ENCODE measurements at places on chromosomes 13 and 19. TPM values are rescaled to one million over a fixed set of nuclear protein-coding genes. Genes with fewer than 3 reads are reported as not detected.

ZNF324 gene
- total RNA-seq = 35.2 TPM

ATP7B gene
- total RNA-seq = 2.3 TPM

TPP2 gene
- 124 TPM for total RNA-seq

PLK5 gene
- total RNA-seq = not detected

INAFM1 gene
- total RNA-seq = 9.9 TPM

CTU1 gene
- 4.1 TPM for total RNA-seq

TIMM29 gene
- 17.1 TPM for total RNA-seq

TNNI3 gene
- total RNA-seq = not detected

S1PR4 gene
- total RNA-seq = 97.0 TPM

MAP2K2 gene
- 94.6 TPM for total RNA-seq

SHANK1 gene
- not detected for total RNA-seq

ZNF345 gene
- 8.2 TPM for total RNA-seq

REEP6 gene
- total RNA-seq = 2.3 TPM

DNA sequence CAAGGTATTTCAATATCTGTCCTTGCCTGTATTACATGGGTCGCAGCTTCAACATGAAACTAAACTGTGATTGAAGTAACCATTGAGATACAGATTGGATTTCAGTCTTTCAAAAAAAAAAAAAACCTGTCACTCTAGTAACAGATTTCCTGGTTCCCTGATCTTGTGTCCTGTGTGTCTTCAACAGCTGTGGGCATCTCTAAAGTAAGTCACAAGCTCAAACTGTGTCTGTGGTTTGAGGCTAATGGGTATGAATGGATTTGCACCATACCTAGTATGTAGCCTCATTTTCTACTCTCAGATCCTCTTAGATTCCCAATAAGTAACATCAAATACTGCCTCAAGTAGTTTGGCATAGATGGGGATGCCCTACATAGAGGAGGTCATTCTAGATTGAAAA lies 300.1 kb downstream of the COG6 start:
- DNase-seq = no peak

DNA sequence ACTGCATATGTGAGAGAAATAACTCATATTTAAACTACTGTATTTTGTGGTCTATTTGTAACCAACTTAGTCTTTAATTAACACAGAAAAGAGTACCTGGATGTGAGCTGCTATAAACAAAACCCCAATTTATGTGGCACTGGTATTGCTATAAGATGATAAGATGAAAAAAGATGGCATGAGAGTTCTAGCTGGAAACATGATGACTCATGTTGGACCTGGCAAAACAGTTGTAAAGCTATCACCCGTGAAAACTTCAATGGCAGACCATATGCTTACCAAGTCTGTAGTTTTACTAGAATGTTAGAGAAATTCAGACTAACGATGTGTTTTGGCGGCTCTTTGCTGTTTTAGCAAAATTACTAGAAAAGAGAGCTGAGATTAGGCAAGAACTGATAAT lies 69.6 kb upstream of the PCDH9 start:
- no peak for DNase-seq

DNA sequence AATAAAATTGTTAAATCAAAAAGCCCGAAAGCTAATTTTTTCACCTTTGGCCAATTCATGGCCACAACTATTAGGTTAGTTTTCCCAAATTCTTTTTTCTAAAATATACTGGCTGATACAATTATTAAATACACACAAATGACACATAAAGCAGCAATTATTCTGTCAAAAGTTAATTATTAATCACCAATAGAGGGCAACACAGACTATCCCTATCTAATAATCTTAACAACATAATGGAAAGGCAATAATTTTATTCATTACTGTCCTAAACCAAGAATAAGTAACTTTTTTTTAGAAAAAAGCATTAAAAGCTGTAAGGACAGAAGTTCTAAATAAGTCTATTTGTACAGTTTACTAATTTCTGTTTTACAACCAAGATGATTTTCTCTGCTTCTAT lies 51.7 kb downstream of the KATNAL1 start:
- no peak for DNase-seq

- no peak for DNase-seq
Observed at GRCh38 chr13:97068151-97068550, 73.9 kb upstream of the OXGR1 start.

DNA sequence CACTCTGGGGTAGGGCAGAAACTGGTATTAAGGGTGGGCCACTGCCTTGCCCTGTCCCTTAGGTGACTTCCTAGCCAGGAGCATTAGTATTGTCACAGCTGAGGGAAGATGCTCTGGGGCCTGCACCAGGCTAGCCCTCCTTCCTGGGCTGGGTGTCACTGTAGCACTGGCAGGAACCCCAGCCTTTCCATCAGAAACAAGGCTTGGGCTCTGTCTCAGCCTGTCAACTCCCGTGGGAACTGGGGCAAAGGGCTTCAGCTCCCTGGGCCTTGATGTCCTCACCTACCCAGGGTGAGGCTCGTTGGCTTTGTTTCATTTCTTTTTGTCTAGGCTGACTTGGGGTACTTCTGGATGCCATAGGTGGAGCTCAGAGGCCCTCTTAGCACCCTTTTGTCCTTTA lies 18.0 kb downstream of the PAF1 start:
- no peak for DNase-seq

DNA sequence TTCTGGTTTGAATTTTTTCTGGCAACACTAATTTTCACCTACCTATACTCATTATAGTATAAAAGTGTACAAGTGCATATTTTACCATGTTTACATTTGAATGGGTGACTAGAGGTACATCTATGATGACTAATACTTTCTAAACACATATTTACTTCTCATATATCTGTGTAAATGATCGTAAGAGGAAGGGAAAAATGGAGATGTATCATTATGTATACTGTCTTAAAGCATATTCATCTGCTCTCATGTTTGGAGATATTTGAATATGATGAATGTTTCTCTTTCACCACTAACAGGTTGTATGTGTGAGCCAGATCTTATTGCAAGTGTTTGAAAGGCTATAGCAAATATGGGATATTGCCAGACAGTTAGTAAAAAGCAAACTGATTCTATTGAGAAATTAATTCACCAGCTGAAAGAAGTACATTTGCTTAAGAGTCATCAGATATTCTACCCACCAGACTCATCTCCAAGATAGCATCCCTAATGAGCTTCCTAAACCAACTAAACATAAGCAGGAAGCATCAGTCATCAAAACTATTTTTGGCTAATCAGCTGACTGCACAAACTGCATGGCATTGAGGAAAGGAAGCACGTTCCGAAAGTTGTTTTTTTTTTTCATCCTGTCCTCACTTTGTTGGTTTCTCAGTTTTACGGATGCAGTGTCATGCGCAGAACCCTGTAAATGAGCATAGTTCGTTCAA lies 738.2 kb downstream of the GPC5 start:
- no peak for DNase-seq

DNA sequence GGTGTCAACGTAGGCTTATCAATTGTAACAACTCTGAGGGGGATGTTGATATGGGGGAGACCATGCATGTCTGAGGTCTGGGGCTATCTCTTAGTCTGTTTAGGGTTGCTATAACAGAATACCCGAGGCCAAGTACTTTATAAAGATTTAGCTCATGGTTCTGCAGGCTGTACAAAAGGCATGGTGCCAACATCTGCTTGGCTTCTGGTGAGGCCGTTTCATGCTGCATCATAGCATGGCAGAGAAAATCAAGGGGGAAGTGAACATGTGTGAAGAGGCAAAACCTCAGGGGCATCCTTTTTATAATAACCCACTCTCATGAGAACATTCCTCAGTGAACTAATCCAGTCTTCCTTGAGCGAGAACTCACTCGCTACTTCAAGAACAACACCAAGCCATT lies 353.8 kb downstream of the ENOX1 start:
- DNase-seq = no peak

DNA sequence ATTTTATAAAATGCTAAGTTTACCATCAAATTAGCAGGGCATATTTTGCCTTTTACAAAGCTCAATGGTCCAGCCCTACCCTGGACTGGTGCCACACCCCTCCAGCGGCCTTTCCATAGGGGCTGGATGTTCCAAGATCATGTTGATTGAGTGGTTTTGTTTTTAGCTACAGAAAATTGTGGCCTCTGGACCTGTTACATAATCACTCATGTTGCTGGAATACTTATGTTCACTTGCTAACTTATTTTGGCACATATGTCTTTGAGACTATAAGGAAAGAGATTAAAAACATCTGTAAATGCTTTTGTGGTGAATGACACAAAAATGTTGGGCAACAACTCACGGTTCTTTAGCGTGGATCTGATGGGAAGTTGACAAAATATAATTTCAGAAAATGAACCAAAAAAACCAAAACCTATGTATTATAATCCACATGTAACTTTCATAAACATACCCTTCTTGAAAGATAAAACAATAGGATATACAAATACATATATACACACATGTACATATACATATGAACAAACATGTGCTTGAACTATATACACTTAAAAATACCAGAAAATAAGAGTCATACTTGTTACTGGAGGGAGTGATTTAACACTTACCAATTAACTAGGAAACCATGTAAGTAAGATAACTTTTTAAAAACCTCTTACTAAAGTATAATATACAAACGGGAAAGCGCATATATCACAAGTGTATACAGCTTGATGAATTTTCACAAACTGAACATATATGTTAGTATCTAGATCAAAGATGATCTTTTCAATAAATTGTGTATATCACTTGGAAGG lies 46.6 kb upstream of the SLC15A1 start:
- no peak for DNase-seq

- DNase-seq = no peak
Observed at GRCh38 chr19:2235381-2236063, 607 bp downstream of the PLEKHJ1 start.

GRCh38 chr13:20702915-20703779 lies at the start of gene IL17D:
Gene IL17D (plus strand): TSS chr13:20703699. CDS start chr13:20704002, 303 bp downstream.
- DNase-seq = peak; percentile 17

- no peak for DNase-seq
Observed at GRCh38 chr13:50576156-50576555, 267.3 kb downstream of the DLEU7 start.

DNA sequence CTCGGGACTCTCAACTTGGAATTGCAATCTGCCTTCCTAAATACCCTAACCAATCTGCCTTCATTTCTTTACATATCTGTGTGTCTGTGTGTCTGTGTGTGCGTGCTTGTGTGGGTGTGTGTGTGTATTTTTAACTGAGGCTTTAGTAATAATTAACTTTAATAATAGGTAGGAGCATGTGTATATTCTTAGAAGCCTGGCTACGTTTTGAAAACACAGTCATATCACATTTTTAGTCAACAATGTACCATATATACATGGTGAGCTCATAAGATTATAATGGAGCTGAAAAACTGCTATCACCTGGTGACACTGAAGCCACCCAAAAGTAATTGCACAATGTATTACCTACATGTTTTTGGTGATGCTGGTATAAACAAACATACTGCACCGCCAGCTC lies 65.4 kb upstream of the ATXN8OS start:
- no peak for DNase-seq

DNA sequence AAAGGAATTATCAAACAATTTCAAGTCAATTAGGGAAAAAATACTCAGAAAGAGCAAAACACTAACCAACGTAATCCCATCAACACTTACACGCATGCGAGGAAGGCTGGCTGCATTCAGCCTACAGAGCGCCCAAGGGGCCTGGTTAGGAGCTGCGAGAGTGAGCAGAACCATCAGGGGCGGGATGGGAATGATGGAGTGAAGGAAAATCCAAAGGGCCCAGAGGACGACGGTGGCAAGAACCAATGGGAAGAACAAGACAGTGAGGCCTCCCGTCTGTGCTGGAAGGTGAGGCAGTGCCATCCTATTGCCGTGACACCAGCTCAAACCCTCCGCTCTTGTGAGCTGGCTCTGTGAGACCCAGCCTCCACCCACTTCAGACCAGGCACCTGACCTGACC lies 253.0 kb downstream of the IRS2 start:
- no peak for DNase-seq

DNA sequence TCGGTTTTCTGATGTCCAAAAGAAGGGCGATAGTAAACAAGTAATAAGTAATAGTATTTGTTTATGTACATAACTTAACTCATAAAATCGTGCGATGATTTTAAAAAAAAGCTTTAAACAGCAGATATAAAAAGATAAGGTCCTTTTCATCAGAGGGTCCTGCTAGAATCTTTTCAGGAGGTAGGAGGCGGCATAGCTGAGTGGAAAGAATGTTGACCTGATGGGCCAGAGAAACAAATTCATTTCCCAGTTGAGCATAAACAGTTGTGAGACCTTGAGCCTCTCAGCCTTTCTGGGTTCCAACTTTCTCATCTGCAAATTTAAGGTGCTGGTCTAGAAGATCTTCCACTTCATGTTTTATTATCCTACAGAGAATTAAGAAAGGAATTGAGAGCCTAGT lies 173.5 kb downstream of the LACC1 start:
- DNase-seq = no peak

GRCh38 chr13:98955336-98955735 lies 22.5 kb downstream of the DOCK9 start:
- DNase-seq = no peak

- no peak for DNase-seq
Observed at GRCh38 chr19:17389288-17389687, 4.7 kb downstream of the CCDC194 start.

DNA sequence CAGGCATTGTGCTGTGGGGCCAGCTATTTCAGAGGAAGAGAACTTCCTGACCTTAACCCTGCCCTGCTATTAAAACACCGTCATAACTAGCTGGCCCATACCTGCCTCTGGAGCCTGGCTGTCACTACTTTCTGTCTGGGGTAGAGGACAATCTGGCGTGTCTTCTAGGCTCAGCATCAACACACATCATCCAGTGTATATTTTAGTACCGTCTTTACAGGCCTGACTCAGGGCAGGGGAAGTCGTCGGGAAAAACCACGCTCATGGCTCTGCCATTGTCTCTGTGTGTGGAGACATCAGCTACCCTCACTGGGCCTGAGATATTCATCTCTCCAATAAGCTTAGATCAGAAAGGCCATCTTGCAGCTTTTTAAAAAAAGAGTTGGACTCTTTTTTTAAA lies 151.1 kb downstream of the KATNAL1 start:
- no peak for DNase-seq

DNA sequence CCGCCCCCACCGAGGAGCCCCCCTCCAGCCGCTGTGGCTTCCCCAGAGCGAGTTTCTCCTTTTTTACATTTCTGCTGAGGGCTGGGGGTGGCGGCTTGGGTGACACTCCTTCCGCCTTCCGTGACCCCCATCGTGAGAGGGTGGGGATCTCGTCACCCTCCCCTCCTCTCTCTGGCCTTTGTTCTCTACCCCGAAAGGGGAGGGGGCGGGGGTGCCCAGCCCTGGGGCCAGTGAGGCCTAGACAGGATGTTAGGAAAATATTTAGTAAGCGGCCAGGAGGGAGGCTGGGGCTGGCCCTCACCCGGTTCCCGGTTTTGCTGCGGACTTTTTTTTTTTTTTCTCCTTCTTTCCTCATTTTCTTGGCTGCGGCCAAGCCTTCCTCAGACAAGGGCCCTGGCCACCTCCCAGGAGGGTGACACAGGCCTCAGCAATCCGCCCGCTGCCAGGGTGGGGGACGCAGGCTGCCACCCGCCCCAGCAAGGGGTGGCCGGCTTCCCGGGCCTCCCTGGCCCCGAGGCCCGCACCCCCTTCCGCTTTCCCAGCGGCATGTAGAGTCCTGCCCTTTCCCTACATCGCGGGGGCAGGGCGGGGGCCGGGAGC lies 3.9 kb downstream of the MIDN start:
- DNase-seq = no peak
